ENCODE measurements at places on chromosomes 7 and 10.

DNA sequence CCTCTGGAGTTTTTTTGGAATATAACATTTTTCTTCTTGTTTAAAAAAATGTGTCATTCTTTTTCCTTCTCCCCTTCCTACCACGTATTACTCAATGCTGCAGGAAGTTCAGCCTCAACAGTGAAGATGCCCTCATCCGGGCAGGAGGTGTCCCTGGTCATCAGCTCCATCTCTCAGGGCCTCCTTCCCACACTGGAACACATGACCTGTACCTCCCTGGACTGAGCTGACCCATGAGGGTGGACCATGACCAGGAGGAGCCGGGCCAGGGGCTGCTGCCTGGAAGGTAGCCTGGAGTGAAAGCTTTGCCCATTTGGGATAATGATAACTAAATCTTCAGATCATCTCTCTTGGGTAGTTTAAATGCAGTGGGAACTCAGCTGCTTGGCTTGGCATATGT is 316.5 kb upstream of the ZMIZ1 start:
- DNase-seq, result no peak

- DNase-seq, result no peak
These were observed 31.3 kb downstream of the THNSL1 start for GRCh38 chr10:25047591-25048301.

DNA sequence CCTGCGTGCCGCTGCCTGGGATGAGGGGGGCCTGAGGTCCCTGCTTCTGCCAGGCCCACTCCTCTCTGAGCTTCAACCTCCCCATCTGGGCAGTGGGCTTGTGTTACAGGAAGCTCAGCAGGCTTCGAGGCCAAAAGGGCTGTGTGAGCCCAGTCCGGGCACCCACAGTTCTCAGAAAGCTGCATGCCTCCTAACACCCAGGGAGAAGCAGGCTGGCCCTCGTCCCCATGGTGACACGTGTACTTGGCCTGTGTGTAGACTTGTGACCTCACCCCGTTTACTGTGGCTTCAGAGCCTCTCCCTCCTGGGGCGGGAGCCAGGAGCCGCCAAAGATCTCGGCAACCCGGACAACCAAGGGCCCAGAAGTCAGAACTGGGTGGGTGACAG is 2.2 kb upstream of the GRIFIN start:
- DNase-seq, result no peak

DNA sequence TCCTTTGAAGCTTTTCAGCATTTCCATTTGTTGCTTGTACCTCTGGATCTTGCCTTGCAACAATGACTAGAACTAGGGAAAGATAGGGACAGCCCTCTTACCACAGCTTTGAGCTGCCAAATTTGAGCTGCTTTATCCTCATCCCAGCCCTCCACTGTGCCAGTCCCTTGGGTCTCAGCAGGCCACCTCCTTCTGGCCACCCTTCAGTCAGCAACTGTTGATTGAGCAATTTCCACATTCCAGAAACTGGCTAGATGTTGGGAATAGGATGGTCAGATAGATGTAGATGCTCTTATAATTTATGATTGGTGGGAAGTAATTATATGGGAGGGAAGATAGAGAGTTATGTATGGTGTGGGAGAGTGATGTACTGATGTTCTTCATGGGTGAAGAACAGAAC is 100.1 kb downstream of the ST7 start:
- DNase-seq, result no peak

DNA sequence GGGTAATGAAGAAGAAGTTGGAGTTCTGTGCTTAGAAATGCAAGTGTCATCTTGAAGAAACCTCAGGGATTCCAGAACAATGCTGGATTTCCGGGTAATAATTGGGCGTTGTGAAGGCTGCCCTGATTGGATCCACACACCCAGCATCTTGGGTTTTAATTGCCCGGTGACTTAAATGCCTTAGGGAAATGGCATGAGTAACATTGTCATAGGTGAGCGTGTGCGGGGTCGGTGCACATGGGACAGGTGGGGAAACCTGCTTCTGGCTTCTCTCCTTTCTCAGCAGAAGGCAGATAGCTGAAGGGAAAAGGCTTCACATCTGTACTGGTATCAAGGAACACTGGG is 15.2 kb upstream of the CAMK1D start:
- no peak for DNase-seq

DNA sequence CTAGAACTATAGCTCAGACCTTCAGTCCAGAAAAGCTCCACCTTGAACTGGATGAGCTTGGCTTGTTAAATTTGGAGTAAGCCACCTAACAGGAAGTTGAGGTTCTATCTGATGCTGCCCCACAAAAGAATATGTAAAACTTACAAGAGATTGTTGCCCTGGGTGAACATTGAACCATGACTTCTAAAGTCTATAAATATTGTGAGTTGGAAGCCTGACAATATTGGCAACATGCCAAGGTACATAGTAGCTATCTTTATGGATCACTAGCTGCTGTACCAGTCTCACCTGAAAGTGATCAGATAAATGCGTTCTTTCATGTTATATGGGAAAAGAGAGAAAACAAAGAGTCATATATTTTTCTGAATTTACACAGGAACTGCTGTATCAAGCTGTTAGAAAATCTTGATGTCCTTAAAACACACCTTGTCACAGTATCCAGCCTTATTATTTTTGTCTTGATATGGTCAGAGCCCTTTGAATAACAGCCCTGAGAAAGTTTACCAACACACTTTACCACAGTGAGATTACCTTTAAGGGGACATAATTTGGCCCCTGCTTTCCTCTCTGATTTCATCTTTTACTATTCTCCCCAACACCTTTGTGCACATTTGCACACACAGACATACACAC is 92.0 kb downstream of the LSMEM1 start:
- DNase-seq, result peak; percentile 4

GRCh38 chr7:101195884-101196283 is 5.0 kb downstream of the MOGAT3 start:
- DNase-seq, result no peak

GRCh38 chr10:52871191-52871843 is 98.7 kb upstream of the MBL2 start:
- no peak for DNase-seq

DNA sequence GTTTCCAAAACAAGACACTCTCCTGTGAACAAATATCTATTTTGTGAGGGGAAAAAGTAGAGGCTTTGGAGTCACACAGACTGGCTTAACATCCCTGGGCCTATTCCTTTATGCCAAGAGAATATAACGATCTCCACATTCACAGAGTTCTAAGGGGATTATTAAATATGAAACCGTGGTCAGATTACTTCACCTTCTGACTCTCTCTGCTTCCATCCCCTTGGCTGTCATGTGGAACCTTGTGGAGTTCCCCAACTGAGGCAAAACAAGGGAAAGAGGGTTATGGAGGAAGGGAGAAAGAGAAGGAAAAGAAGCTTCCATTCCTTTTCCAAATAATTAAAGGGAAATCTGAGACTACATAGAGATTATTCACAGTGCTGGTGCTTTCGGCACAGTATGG is 55.5 kb upstream of the ATP6V0A4 start:
- DNase-seq, result no peak

GRCh38 chr10:126006906-126007305 is 110.5 kb downstream of the FANK1 start:
- DNase-seq, result no peak

DNA sequence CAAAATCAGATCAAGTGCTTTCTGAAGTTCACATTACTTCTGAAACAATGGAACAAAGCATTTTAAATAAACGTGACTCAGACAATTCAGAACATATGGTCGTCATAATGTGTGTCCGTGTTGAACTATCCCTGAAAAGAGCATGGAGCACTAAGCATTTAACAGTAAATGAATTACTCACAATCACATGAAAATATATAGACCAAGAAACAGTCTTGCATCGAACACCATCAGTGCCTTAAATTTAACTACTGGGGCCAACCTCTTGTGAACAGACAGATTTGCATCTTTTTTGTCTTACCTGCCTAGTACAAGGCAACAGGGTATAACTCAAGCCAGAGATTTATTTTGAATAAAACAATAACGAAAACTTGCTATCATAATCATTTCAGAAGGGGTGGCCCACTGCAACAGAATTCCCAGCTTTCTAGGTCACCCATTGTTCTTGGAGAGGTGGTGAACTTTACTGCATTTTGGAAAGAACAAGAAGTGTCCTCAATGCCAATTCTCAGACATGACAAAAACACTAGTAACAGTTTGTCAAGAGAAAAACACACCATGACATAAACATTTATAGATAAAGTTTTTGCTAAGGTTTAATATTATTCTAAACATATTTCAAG is 293.5 kb downstream of the SFMBT2 start:
- no peak for DNase-seq

- no peak for DNase-seq
These were observed 105.8 kb downstream of the THSD7A start for GRCh38 chr7:11726001-11726793.

GRCh38 chr7:121697731-121698316 is 175.1 kb upstream of the PTPRZ1 start:
- no peak for DNase-seq

DNA sequence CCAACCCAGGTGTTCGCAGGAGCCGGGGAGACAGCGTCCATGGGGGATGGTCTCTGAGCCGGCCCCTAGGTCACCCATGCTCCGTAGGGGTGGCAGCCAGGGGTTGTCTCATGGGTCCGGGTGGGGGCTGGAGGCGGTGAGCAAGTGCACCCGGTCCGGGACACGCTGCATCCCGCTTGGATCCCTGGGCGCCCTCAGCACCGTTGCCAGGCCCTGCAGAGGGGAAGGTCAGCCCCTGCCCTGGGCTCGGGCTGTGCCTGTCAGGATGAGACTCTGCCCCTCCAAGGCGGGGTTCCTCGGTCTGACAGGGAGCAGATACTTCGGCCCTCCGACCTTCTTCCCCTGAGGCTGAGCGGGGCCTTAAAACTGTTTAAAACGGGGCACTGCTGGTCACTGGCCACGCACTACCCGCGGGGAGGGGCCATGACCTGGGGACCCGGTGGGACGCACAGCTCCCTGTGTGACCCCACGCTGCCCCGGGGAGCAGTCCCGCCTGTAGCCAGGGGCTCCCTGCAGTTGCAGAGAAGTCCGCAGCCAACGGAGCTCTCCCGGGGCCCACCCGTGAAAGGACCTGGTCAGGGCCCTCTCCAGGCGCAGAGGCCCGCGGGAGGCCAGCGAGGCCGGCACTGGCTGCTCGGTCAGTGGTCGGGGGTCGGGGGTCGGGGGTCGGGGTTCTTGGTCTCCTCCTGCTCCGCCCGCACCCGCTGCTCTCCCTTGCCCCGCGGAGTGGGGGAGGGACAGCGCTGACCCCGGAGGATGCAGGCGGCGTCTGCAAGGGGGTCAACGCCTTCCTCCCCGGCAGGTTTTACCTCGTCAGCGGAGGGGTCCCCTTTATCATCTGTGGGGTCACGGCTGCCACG is 33.4 kb upstream of the KNDC1 start:
- no peak for DNase-seq

- DNase-seq, result no peak
These were observed 83.0 kb downstream of the C1GALT1 start for GRCh38 chr7:7265081-7266075.

GRCh38 chr7:128914566-128915151 is 4.2 kb upstream of the KCP start:
- DNase-seq, result no peak

All from NCI-H1417 treated with DMSO at 0.1 percent for 48 hours (cell line).